ENCODE measurements at places on chromosomes 16 and 17.

DNA sequence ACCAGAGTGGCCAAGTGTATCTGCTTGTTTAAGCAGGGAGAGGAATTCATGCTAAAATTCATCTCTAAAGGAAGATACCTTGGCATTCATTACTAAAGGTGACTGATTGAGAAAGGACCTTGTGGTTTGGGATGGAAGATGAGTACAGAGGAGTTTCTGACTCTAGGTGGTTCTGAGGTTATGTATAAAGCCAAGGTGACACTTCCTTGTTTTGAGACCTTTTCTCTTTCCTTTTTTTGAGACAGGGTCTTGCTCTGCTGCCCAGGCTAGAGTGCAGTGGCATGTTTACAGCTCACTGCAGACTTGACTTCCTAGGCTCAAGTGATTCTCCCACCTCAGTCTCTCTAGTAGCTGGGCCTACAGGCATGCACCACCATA, 9.1 kb downstream of the ABHD15 start:
- no peak for DNase-seq

DNA sequence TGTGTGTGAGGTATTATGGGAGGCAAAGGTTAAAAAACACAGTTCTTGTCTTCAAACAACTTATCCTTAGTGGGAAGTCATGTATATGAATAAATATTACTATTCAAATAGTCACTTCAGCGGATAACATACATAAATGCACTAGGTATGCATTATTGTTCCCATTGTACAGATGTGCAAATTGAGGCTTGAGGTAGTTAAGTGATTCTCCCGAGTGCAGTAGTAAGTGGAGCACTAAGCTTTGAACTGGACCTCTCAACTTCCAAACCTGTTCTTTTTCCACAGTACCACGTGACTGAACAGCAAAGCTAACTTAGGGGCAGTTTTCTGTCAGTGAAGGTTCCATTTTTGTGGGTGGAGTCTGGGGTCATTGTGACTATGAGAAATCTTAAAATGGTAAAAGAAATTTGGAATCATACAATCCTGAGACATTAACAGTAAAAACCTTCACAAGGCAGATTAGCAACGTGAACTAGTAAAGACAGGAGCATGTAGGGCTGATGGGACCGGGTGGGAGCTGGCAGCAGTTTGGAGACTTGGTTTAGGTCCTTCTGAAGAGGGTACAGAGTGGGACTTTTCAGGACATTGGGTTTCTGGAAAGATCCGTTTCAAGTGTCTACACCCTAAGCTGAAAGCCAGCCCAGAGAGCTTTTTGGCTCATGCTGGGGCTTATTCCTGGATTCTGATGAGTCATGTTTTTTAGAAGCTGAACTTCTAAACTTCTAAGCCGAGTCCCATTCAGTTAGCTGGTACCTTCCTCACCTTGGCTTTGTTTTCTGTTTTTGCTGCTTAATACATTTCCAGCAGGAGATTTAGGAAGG, 204.9 kb downstream of the PRKCA start:
- no peak for DNase-seq

- no peak for DNase-seq
Measured at GRCh38 chr16:89373355-89374110, 116.8 kb downstream of the ANKRD11 start.

GRCh38 chr17:57282296-57282695, 26.0 kb downstream of the MSI2 start:
- no peak for DNase-seq

GRCh38 chr17:29682054-29682453, 59.3 kb upstream of the CORO6 start:
- DNase-seq: no peak

- no peak for DNase-seq
Measured at GRCh38 chr17:63247706-63248105, 198.4 kb downstream of the CYB561 start.

Data from stimulated activated CD8-positive, alpha-beta memory T cell treated with anti-CD3 and anti-CD28 coated beads, Interleukin-7, amount 100 ng/mL, for 24 hours (primary cell).